ENCODE measurements at places on chromosomes 13 and 19. TPM values are rescaled to one million over a fixed set of nuclear protein-coding genes. Genes with fewer than 3 reads are reported as not detected.

KISS1R gene
- total RNA-seq: 8.9 TPM

FFAR2 gene
- total RNA-seq: not detected

PEAK3 gene
- total RNA-seq: 0.16 TPM

PROZ gene
- not detected for total RNA-seq

SPTBN4 gene
- 0.69 TPM for total RNA-seq

NOVA2 gene
- total RNA-seq: not detected

ADGRE1 gene
- 4.6 TPM for total RNA-seq

PGPEP1 gene
- total RNA-seq: 17.9 TPM

CDC42EP5 gene
- total RNA-seq: not detected

USP12 gene
- total RNA-seq: 49.1 TPM

FBXL3 gene
- 40.8 TPM for total RNA-seq

SAMD4B gene
- total RNA-seq: 71.8 TPM

Measured in activated T-helper 1 cell treated with anti-CD3 and anti-CD28 coated beads, Interleukin-12 subunit alpha, Interleukin-12 subunit beta, Interleukin-2, Interleukin-4 antibody, amounts not matched to agents 30 ng/mL and 10 ng/mL and 1 ng/mL, durations not matched to agents 14 hours and 24 hours and 36 hours (primary cell).